ENCODE measurements at places on chromosomes 5 and 9.

DNA sequence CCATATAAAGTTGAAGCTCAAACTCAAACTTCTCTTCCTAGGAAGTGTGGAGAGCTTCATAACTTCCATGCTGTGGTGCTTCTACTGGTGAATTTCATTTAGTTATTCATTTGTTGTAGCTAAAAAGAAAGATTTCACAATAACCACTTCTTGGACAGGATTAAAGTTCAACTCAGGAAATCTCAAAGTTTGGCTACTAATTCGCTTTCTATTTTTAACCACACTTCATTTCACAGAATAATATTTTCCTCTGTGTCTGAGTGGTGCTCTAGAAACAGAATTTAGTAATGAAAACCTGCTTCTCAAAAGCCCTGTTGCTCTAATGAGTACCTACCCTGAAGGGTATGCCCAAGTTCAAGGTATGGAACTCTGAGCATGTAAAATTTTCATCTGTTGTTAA, 73.9 kb downstream of the ACTBL2 start:
- DNase-seq, result no peak

DNA sequence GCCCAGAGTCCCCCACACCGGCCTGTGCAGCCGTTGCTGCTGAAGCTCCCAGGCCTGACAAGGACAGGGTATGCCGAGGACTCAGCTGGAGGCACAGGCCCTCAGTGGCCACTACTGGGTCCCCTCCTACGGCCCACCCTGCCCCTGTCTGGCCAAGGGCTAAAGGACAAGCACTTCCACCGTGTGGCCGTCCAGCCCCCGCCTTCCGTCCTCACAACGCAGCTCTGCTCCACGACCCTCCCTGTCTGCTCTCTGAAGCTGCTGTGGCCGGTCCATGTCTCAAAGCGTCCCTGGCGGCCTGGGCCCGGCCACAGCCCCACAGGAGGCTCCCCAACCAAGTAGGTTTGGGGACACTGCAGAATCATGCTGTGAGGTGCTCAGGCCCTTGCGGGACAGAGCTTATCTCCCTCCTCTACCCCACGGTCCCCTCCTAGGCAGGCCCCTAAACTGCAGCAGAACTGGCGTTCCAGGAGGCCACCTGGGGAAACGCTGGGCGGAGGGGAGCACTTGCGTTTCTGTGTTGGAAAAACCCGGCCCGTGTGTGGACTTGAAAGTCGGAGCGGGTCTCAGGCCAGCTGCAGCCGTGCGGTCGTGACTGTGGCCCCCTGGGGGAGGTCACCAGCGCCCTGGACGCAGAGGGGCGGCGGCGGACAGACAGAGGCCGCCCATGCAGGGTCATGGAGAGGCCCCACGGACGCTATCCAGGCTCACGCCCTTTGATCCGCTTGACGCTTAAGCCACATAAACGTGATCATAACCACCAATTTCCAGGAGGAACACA, 45.6 kb downstream of the NKD2 start:
- DNase-seq, result no peak

GRCh38 chr5:153086486-153086885, 404.0 kb upstream of the GRIA1 start:
- DNase-seq, result no peak

- DNase-seq, result no peak
Measured at GRCh38 chr5:78594610-78595457, 53.7 kb downstream of the LHFPL2 start.

- DNase-seq, result no peak
Measured at GRCh38 chr5:112183103-112183711, 235.9 kb downstream of the EPB41L4A start.

GRCh38 chr9:15843931-15844330, 291.1 kb downstream of the CCDC171 start:
- DNase-seq, result peak; percentile 74

GRCh38 chr5:138989720-138990119, 114.6 kb upstream of the LRRTM2 start:
- DNase-seq, result no peak

DNA sequence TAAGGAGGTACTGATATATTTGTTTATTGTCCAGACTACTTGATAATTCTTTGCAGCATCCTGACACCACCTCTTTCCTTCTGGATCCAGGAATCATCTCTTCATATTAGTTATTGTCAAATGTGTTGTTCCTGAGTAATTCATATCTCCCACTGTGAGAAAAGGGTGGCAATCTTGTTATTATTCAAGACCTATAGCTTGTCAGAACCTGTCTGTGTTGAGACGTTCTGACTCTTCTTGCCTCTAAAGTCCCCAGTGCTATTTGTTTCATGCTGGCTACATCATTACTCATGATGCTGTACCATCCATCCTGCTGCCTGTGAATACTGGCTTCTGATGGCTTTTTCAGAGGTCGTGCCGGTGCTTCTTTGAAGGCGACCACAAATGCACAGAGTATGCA, 68.7 kb upstream of the TAF11L2 start:
- no peak for DNase-seq

GRCh38 chr9:21357479-21358460, 7.1 kb upstream of the IFNA6 start:
- DNase-seq, result no peak

DNA sequence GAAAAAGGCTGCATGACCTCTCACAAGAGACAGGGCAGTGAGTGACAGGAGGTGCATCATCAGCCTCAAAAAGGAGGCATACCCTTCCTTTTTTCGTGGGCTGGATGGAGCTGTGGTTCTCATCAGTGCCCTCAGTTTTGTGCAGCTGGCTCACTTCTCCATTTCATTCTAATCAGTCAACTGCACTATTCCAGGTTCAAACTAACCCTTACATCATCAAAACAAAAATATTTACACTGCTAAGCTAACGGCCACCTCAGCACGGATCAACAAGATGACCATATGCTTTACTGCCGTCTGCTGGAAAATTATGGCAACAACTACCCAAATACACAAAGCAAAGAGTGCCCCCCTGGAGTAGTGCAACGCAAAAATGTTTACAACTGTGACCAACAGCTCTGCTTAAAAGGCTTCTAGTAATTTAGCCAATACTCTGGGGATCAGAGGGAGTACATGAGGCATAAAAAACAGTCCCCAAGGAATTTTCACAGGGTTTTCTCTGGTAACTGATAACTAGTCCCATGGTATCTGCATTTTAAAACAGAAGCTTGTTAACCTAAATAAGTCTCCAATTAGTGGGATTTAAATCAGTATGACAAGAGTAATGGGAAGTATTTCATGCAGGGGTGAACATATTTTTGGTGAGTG, 10.8 kb downstream of the KCNV2 start:
- DNase-seq, result peak; percentile 79

- DNase-seq, result peak; percentile 16
Measured at GRCh38 chr5:37043693-37044092, 167.1 kb downstream of the NIPBL start.

- peak; percentile 89 for DNase-seq
Measured at GRCh38 chr5:159262859-159263568, at the start of gene UBLCP1. UBLCP1 (plus strand) TSS chr5:159263290; CDS start chr5:159268916, 5,626 bp downstream.

DNA sequence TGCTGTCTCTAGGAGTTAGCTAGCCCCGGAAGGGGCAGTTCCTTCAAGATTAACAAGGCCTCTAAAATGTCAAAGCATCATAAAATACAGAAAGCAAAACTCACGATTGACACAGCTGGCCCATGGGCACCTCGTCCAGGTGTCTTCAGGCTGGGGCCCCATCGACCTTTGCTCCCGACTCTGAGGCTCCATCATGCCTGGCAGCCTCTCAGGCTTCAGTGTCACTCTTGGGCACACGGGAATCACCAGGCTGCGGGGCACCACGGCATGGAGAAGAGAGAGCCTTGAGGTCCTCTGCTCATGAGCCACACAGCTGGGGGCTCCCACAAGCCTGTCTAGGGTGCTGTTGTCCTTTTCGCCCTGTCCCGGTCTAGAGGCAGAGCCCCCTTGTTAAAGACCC, 161.2 kb downstream of the GAPVD1 start:
- DNase-seq, result no peak

GRCh38 chr9:77817590-77818311, 169.6 kb upstream of the GNA14 start:
- no peak for DNase-seq

DNA sequence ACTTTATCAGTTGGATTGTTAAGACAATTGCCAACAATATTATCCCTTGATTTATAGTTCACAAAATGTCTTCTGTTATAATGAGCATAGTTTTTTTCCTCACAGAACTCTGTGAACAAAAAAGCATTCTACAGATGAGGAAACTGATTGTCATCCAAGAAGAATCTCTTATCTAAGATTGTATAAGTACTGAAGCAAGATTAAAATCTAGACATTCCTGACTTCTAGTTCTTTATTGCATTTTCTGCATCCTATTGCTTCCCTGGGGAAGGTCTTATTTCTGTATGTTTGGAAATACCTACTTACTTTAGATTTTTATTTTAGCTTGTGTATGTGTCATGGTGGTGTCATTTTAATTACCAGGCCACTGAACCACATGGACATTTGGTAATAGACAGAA, 884.9 kb upstream of the WWC1 start:
- DNase-seq, result no peak

DNA sequence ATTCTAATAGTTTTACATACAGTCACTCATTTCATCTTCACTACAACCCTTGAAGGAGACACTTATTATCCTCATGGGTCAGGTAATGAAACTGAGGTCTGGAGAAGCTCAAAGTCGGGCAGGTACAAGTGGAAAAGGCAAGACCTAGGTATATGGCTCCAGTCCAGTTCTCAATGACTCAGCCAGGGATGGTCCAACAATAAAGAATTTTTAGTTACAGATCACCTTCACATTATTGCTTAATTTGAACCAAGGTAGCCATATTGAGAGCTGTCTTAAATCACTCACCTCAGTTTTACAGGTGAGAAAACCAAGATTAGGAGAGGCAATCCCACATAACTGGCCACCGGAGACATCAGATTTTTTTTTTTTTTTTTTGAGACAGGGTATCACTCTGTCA, 55.4 kb downstream of the PTPN3 start:
- no peak for DNase-seq

DNA sequence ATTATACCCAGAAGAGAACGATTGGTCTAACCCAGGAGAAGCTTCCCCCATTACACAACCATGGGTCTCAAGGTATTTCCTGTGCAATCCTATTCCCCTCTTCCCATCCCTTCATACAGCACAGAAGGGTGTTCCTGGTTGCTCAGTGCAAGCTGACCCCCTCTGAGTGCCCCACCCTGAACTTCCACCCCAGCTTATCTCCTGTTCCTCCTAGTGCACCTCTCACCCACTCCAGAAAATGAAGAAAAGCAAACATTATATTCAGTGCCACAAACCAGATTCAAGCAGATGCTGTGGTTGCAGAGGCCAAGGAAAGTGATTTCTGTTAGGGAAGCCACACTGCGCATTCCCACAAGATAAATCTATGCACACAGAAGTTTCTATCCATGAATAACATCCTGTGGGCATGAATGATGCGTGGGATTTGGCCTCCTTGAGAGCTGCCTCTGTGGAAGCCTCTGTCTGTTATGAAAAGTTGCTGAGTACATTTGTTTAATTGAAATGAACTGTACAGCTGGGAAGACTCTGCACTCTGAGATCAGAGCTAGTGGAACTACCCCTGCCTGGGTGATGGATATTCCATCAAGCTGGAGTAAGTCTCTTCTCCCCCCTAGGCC, 2.2 kb upstream of the OR2S2 start:
- DNase-seq, result no peak

GRCh38 chr9:115162946-115163345, 45.0 kb upstream of the TNC start:
- DNase-seq, result no peak

GRCh38 chr9:92496396-92497176, 14.3 kb upstream of the ASPN start:
- DNase-seq, result no peak

- DNase-seq, result no peak
Measured at GRCh38 chr5:5188376-5189050, 48.4 kb downstream of the ADAMTS16 start.

DNA sequence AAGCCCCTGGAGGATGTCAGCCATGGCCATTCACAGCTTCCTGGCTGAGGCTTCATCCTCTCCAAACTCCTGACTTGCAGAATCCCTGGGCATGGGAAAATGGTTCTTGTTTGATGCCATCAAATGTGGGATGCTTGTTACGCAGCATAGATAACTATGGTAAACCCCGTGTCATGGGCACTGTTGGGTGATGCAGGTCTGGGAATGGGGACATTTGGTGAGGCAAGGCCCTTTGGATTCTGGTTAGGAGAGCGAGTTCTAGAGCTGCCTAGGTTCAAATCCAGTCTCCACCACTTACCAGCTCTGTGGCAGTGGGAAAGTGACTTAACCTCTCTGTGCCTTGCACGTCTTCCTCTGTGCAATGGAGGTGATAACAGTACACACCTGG, 41.7 kb upstream of the ANKRD33B start:
- DNase-seq, result no peak

DNA sequence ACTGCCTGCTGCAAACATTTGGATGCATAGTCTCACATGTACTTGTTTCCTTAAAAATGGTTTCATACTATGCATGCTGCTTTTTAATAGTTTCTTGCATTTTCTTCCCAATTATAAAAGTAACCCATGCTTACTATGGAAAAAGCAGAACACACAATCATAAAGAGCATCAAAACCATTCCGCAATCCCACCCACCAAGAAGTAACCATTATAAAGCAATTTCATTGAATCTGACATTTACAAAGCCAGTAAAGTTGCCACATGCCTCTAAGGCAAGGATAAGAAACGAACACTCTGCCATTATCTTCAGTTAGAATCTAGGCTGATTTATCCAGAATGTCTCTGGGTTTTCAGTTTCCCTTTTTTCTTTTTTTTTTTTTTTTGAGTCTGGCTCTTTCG, 92.7 kb upstream of the OSMR start:
- no peak for DNase-seq
